ENCODE measurements at places on chromosomes 7 and 10. TPM values are rescaled to one million over a fixed set of nuclear protein-coding genes. Genes with fewer than 3 reads are reported as not detected.

The SNX8 gene
- total RNA-seq = 40.2 TPM

The CLIP2 gene
- total RNA-seq = 2.4 TPM

The SPACDR gene
- 3.5 TPM for total RNA-seq

The ARL3 gene
- total RNA-seq = 10.1 TPM

The FAM185A gene
- total RNA-seq = 7.6 TPM

The MDFIC gene
- total RNA-seq = 82.3 TPM

- H3K36me3 ChIP-seq = no peaks in the 10 kb centered on the region
- H3K4me1 ChIP-seq = peaks cover 15% of the 10 kb centered on the region
- H3K4me3 ChIP-seq = no peak overlapping the region
Observed at GRCh38 chr7:7702826-7703225, 15.6 kb downstream of the RPA3 start.

- H3K27ac ChIP-seq = no peak overlapping the region
- no peak for DNase-seq
- no peaks in the 10 kb centered on the region for H3K27me3 ChIP-seq
- peaks cover 51% of the 10 kb centered on the region for H3K4me1 ChIP-seq
Observed at GRCh38 chr7:16652888-16653287, 6.9 kb downstream of the BZW2 start.

GRCh38 chr7:109890622-109891021 lies 1200.3 kb upstream of the LRRN3 start:
- no peaks in the 10 kb centered on the region for H3K4me1 ChIP-seq
- no peaks in the 10 kb centered on the region for H3K36me3 ChIP-seq
- DNase-seq = no peak
- H3K4me3 ChIP-seq = no peak overlapping the region
- no peak overlapping the region for H3K27ac ChIP-seq
- no peaks in the 10 kb centered on the region for H3K27me3 ChIP-seq

DNA sequence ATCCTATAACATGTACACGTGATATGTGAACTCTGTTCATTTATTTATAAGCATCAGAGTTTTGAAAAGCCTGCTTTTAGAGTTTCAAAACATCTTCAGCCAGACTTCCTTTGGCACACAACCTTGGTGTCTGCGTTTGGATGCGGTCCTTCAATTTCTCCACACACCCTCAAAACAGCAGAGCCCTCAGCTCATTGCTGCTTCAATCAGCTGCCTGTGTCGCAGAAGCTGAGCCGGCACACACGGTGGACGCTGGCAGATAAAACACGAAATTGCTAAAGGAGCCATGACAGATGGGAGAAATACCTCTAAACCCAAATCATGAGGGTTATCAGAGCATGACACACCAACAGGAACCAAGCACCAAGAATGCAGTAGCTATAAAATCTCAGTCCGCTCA lies 396.4 kb upstream of the AKR1E2 start:
- no peaks in the 10 kb centered on the region for H3K27me3 ChIP-seq
- DNase-seq = no peak
- no peak overlapping the region for H3K27ac ChIP-seq
- H3K4me3 ChIP-seq = no peak overlapping the region

- H3K27ac ChIP-seq = no peak overlapping the region
- no peaks in the 10 kb centered on the region for H3K27me3 ChIP-seq
- peaks cover 21% of the 10 kb centered on the region for H3K4me1 ChIP-seq
- no peak overlapping the region for H3K4me3 ChIP-seq
Observed at GRCh38 chr7:144784943-144785342, 50.9 kb downstream of the TPK1 start.

GRCh38 chr10:1549591-1550290 lies 187.6 kb downstream of the ADARB2 start:
- no peak for DNase-seq
- H3K36me3 ChIP-seq = no peaks in the 10 kb centered on the region
- no peak overlapping the region for H3K4me3 ChIP-seq
- H3K4me1 ChIP-seq = peaks cover 2% of the 10 kb centered on the region

The ENKUR gene
- not detected for total RNA-seq

The SEMA3C gene
- total RNA-seq = not detected

DNA sequence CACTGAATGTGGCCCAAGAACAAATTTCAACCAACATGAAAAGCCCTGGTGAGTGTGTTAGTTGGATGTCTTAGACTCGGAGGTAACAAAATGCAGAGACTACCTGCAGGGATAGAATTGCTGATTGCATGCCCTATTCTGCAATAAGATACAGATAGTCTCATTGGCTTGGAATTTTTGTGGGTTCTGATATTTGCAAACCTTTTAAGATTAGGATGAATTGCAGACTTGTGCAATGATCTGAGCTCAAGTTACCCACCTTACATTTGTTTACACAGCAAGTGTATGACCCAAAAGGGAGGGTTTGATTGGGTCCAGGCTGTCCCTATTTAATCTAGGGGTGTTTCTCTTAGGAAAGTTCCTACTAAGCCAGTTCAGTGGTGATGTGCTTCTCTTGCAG lies 45.4 kb downstream of the GPR37 start:
- no peak overlapping the region for H3K4me3 ChIP-seq
- no peak overlapping the region for H3K27ac ChIP-seq
- DNase-seq = no peak
- no peaks in the 10 kb centered on the region for H3K4me1 ChIP-seq
- no peaks in the 10 kb centered on the region for H3K27me3 ChIP-seq

DNA sequence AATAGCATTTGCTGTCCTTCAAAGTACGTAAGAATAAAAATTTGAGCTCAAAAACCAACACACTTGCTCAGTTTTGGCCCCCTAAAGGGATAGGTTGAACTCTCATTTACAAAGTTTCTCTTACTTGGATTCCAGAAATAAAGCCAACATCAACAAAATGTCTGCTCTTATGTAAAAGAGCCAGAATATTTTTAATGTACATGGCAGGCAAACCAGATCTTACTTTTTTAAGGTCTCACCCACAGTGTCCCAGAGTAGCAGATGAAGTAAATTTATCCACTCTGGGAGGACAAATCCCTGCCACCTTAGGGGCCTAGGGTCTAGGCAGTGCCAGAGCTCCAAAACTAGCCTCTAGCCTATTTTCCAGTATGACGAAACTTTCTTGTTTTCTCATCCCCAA lies 159.6 kb downstream of the SKAP2 start:
- H3K4me3 ChIP-seq = no peak overlapping the region
- no peak for DNase-seq
- no peaks in the 10 kb centered on the region for H3K4me1 ChIP-seq

GRCh38 chr10:132396494-132397035 lies 435 bp upstream of the PWWP2B start:
- no peaks in the 10 kb centered on the region for H3K36me3 ChIP-seq
- H3K4me1 ChIP-seq = peaks cover 12% of the 10 kb centered on the region
- H3K27ac ChIP-seq = no peak overlapping the region
- no peak overlapping the region for H3K4me3 ChIP-seq

The CDC14C gene
- not detected for total RNA-seq

The TMEM140 gene
- total RNA-seq = 10.0 TPM

- no peak overlapping the region for H3K4me3 ChIP-seq
- no peak for DNase-seq
- no peaks in the 10 kb centered on the region for H3K4me1 ChIP-seq
- no peak overlapping the region for H3K27ac ChIP-seq
Observed at GRCh38 chr7:99030457-99030856, 113.5 kb downstream of the SMURF1 start.

DNA sequence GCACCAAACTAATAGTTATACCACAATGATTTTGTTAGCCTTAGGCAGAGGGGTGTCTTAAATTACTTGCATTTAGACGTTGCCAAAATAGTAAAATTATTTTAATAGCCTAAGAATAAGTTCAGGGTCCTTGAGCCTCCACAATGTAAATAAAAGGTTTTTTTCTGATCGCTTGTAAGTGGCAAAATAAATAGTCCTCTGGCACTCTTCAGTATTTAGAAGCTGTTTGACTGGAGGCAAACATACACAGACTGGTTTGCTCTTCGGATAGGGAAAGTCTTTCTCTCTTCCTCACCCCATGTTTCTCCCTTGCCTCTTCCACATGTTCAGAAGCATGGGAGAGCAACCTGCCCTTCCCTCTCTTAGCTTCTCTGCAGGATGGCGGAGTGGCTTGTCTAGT lies 49.5 kb upstream of the FAM180A start:
- H3K36me3 ChIP-seq = no peaks in the 10 kb centered on the region
- no peak overlapping the region for H3K27ac ChIP-seq
- peaks cover 14% of the 10 kb centered on the region for H3K27me3 ChIP-seq
- DNase-seq = no peak

DNA sequence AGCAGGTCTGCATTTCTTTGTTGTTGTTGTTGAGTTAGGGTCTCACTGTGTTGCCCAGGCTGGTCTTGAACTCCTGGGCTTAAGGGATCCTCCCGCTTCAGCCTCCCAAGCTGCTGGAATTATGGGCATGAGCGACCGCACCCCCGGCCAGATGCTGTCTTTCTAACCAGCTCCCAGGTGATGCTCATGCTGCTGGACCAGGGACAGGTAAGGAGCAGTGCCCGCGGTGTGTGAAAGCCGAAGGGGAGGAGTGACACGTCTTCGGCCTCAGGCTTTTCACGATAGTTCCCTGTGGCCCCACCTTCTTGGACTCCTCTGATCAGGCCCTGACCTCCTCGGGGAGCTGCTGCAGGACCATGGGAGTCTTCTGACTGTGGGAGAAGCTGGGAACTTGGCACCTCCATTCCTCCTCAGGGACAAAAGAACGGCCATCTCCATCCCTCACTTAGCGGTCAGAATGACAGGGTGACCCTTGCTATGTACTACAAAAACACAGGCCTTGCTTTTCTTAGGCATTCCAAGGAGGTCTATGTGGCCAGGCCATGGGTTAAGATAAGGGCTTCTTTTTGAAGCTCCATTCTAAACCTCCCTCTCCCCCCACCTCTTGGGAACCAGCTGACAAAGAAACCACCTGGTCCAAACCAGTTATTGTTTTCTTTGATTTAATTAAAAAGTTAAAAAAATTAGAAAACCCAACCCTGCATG lies 5.5 kb downstream of the SFRP5 start:
- DNase-seq = no peak
- H3K4me1 ChIP-seq = peaks cover 7% of the 10 kb centered on the region
- H3K27ac ChIP-seq = no peak overlapping the region
- H3K4me3 ChIP-seq = no peak overlapping the region
- H3K27me3 ChIP-seq = peaks cover 22% of the 10 kb centered on the region

The ZNF804B gene
- total RNA-seq = not detected

DNA sequence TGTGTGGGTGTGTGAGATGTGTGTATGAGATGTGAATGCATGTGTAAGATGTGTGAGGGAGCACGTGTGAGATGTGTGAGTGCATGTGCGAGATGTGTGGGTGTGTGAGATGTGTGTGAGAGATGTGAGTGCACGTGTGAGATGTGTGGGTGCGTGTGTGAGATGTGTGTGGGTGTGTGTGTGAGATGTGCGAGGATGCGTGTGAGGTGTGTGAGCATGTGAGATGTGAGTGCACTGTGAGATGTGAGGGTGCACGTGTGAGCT lies 31.0 kb downstream of the PPIF start:
- H3K27me3 ChIP-seq = no peaks in the 10 kb centered on the region
- no peak for DNase-seq
- H3K4me3 ChIP-seq = no peak overlapping the region
- H3K27ac ChIP-seq = no peak overlapping the region
- no peaks in the 10 kb centered on the region for H3K36me3 ChIP-seq

DNA sequence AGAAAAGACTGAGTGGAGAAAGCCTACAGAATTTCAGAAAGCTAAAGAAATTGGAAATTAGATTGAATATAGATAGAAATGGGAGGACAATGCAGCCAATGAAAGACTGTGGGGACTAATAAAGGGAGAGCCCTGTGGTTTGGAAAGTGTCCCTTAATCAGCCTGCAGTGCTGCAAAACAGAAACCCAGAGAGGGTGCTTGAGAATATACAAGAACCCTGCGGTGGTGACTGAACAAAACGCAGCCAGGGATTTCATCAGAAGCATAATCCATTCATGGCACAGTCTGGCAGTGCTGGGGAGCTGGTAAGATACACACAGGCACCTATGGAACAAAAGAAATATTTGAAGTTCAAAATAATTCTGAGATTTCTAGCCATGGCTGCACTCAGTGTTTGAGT lies 19.1 kb downstream of the CEP41 start:
- no peak overlapping the region for H3K4me3 ChIP-seq
- no peak overlapping the region for H3K27ac ChIP-seq
- H3K4me1 ChIP-seq = peaks cover 34% of the 10 kb centered on the region
- peak; percentile 28 for DNase-seq
- H3K27me3 ChIP-seq = no peaks in the 10 kb centered on the region

GRCh38 chr10:124313374-124313773 lies 105.3 kb downstream of the OAT start:
- H3K4me1 ChIP-seq = no peaks in the 10 kb centered on the region
- no peak overlapping the region for H3K4me3 ChIP-seq
- no peaks in the 10 kb centered on the region for H3K36me3 ChIP-seq
- peaks cover 3% of the 10 kb centered on the region for H3K27me3 ChIP-seq

GRCh38 chr7:29071203-29071874 lies 75.0 kb downstream of the CPVL start:
- no peak overlapping the region for H3K4me3 ChIP-seq
- no peaks in the 10 kb centered on the region for H3K27me3 ChIP-seq
- H3K27ac ChIP-seq = no peak overlapping the region
- no peaks in the 10 kb centered on the region for H3K36me3 ChIP-seq

GRCh38 chr7:121073463-121074099 lies 85.1 kb downstream of the CPED1 start:
- no peaks in the 10 kb centered on the region for H3K4me1 ChIP-seq
- no peak for DNase-seq
- no peak overlapping the region for H3K27ac ChIP-seq
- H3K27me3 ChIP-seq = peaks cover 16% of the 10 kb centered on the region
- no peaks in the 10 kb centered on the region for H3K36me3 ChIP-seq
- no peak overlapping the region for H3K4me3 ChIP-seq

The RNF32 gene
- total RNA-seq = 1.4 TPM

GRCh38 chr10:133135116-133135465 lies 24.9 kb upstream of the KNDC1 start:
- no peak overlapping the region for H3K27ac ChIP-seq
- no peaks in the 10 kb centered on the region for H3K4me1 ChIP-seq
- peak; percentile 3 for DNase-seq
- H3K4me3 ChIP-seq = no peak overlapping the region
- no peaks in the 10 kb centered on the region for H3K36me3 ChIP-seq

GRCh38 chr10:24771943-24772694 lies 48.4 kb upstream of the ARHGAP21 start:
- H3K4me1 ChIP-seq = peaks cover 7% of the 10 kb centered on the region
- H3K27ac ChIP-seq = no peak overlapping the region
- no peak for DNase-seq
- no peaks in the 10 kb centered on the region for H3K27me3 ChIP-seq

GRCh38 chr10:20855398-20856038 lies 41.6 kb downstream of the NEBL start:
- no peaks in the 10 kb centered on the region for H3K36me3 ChIP-seq
- DNase-seq = no peak
- no peak overlapping the region for H3K4me3 ChIP-seq
- H3K27me3 ChIP-seq = no peaks in the 10 kb centered on the region

- H3K4me3 ChIP-seq = peak overlapping the region; percentile 81
- peaks cover 41% of the 10 kb centered on the region for H3K4me1 ChIP-seq
- H3K27ac ChIP-seq = peak overlapping the region; percentile 71
- peaks cover 30% of the 10 kb centered on the region for H3K36me3 ChIP-seq
Observed at GRCh38 chr7:7569615-7570014, 2.9 kb downstream of the MIOS start.

DNA sequence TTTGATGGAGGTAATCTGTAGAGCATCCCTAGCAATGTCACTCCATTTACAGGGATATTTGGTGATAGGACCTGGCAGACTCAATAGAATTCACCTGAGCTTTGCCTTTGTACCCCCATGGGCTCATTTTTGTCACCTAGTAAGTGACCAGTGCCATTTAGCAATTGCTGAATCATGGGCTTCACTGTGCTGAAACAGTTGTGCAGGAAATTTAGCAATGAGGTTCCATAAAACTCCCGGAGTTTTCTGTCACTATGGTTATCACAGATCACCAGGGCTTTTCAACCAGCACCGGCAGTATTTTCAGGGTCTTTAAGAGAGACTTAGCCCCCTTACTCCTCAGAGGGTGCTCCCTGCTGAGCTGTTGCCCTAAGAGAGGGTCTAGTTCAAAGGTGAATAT lies 40.2 kb downstream of the FAS start:
- DNase-seq = no peak
- no peak overlapping the region for H3K4me3 ChIP-seq
- H3K27ac ChIP-seq = no peak overlapping the region
- H3K4me1 ChIP-seq = peaks cover 41% of the 10 kb centered on the region
- H3K27me3 ChIP-seq = no peaks in the 10 kb centered on the region
